ENCODE measurements at places on chromosomes 5 and 9.
A peak's percentile ranks its signal among the peaks of the same experiment; 100 is the strongest.

DNA sequence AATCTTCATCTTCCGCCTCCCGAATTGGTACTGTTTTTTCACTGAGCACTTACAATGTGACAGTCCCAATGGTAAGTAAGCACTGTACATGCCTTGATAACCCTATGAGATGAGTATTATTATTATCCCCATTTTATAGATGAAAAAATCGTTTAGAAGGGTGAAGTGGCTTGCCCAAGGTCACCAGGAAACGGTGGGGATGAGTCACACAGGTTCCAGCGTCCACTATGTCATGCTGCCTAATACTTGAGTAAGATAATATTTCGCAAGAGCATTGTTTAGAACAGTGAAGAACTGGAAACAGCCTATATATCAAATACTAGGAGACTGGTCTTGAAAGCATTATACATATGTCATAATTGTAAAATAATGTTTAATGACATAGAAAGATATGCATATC lies 12.9 kb downstream of the HAND1 start:
- no peak for DNase-seq

DNA sequence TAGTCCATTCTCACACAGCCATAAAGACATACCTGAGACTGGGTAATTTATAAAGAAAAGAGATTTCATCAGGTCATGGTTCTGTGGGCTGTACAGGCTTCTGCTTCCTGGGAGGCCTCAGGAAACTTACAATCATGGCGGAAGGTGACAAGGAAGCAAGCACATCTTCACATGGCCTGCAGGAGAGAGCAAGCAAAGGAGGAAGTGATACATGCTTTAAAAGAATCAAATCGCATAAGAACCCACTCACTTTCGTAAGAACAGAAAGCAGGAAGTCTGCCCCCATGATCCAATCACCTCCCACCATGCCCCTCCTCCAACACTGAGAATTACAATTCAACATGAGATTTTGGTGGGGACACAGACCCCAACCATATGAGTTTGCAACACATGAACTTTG lies 5.1 kb upstream of the FBXO38 start:
- DNase-seq, result no peak

DNA sequence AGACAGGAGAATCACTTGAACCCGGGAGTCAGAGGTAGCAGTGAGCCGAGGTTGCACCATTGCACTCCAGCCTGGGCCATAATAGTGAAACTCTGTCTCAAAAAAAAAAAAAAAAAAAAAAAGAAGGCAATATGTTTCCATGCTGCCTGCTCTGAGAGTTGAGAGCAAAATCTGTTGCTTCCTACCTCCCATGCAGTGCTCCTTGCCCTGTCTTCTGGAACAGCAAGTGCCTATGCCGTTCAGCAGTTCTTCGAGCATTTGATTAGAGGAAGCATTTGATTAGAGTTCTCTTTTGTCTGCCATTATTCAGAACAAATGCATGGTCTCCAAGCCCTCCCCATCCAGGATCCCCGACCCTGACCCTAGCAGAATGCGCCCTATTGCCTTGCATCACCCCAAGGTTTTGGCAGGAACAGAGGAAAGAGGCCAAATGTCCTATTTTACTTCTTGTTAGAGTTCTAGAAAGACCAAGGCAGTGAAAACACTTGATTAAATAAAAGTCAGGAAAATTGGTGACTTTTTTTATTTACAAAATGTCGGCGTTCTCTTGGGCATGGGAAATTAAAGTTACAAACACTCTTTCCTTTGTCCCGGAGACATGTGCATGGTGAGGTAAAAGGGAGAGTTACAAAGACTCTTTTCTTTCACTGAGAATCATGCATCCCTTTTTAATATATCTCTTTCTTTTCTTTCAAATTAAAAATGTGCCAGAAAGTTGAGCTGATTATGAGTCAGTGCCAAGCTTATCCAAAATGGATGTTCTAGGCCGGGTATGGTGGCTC lies 27.8 kb upstream of the FSD1L start:
- DNase-seq, result no peak

GRCh38 chr9:75551861-75552260 lies 338.6 kb upstream of the PCSK5 start:
- no peak for DNase-seq

DNA sequence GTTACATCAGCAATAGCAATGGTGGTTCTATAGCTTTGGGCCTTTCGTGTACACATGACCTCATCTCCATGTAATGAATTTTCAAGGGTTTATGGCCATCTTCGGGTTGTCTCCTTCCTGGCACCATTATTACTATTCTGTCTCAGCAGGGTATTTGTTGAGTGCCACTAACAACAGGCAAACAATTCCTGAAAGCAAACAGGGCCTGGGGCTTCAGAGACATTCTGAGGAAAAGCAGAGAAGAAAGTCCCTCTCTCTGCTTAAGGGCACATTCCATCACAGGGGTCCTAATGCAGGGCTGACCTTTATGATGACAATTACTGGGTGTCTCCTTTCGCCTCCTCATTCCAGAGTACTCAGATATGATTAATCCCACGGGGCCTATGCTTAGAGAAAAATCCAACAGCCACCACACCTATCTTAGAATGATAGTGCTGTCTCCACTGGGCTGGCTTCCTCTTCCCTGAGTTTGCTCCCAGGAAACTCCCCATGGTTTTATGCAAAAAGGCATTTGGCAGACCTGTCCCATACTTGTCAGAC lies 540.2 kb upstream of the ZNF462 start:
- DNase-seq, result no peak

GRCh38 chr9:99385814-99386279 lies 163.8 kb downstream of the SEC61B start:
- no peak for DNase-seq

DNA sequence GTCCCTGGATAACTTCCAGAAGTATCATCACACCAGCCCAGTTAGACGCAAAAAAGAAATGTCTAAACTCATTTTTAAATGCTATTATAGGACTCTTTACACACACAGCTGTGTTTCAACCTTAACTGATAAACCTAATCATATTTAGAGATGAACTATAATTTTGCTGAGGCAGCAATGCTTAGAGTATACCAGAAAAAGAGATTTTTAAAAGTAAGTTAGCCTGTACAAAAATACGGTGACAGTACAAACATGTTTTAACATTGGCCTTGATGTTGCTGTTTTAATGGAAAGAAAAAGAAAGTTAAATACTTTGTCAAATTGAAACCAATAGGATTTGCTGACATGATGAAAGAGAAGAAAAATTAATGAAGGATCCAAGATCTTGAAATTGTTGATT lies 1341.2 kb upstream of the CDH6 start:
- DNase-seq, result no peak

GRCh38 chr5:72107901-72108201 lies 576 bp downstream of the MAP1B start:
- DNase-seq, result no peak

DNA sequence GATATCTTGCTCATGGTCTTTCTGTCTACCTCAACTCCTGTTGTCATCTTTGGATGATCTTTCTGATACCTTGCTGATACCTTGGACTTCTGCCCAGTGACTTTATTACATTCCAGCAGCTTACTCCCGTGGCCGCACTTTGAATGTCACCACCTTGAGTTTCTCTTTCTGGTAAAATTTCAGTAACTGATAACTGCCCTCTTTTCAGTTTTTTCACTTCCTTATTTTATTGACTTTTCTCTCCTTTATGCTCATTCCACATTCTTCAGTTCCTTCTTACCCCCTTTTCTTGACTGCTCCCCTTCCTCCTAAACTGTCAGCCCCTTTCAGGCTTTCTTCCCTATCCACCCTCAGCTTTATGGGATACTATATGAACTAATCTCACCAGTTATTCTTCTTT lies 7.0 kb upstream of the FBXO4 start:
- no peak for DNase-seq

DNA sequence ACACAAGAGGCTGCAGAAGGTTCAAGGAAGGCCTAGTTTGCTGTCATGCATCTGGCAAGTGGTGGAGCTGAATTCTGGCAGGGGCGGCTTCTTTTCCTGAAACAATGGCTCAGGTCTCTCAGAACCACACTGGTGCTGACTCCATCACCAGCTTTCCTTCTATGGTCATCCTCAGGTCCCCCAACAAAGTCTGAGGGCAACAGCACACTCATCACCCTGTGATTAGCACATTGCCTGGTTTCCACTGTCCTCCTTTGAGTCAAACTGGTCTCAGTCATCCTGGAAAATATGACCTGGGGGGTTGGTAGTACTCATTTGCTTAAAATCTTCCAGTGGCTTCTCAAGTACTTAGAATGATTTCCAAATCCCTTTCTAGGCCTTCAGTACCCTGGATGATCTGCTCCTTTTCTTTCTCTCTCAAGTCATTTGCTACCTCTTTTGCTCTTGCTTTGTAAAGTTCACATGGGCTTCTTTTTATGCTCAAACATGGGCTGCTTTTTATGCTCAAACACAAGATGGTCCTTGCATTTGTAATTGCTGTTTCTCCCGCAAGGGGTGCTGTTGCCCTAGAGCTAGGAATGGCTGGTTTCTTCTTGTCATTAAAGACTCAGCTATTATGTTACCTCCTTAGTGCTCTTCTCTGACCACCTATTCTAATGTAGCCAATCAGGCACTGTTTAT lies 144.9 kb downstream of the ALDH1A1 start:
- no peak for DNase-seq

- DNase-seq, result no peak
These were observed 40.5 kb upstream of the TRIO start for GRCh38 chr5:14102666-14103065.

- no peak for DNase-seq
These were observed 61.1 kb upstream of the TAS2R1 start for GRCh38 chr5:9691261-9691660.

- no peak for DNase-seq
These were observed 530 bp downstream of the TMEFF1 start for GRCh38 chr9:100473276-100474081.

- DNase-seq, result no peak
These were observed 51.5 kb downstream of the CCDC192 start for GRCh38 chr5:127754706-127755105.

GRCh38 chr5:36414869-36415282 lies 113.2 kb upstream of the RANBP3L start:
- peak; percentile 10 for DNase-seq

DNA sequence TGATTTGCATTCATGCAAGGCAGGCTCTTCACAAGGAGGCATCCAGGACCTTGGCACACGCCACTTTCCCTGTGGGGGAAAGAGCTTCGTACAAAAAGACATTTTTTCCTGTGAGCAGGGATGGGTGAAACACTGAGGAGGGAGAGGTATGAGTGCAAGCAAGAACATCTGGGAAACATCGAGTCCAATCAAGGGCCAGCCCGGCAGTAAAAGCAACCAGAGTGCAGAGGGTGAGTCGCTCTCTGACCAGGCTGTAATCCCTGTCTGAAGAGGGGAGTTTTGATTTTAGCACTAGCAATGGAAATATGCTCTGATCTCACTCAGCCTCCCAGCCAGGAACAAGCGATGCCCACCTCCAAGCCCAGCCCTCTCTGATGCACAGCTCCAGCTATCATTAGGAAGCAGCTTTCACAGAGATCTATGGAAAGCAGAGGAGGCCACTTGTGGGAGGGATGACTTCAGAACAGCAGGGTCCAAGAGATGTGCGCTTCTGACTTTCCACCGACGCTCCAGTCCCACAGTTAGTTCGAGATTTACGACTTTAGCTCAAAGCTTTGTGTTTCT lies 211.0 kb upstream of the ADAMTS16 start:
- no peak for DNase-seq

- DNase-seq, result no peak
These were observed 318.1 kb downstream of the PIK3R1 start for GRCh38 chr5:68533571-68534084.

DNA sequence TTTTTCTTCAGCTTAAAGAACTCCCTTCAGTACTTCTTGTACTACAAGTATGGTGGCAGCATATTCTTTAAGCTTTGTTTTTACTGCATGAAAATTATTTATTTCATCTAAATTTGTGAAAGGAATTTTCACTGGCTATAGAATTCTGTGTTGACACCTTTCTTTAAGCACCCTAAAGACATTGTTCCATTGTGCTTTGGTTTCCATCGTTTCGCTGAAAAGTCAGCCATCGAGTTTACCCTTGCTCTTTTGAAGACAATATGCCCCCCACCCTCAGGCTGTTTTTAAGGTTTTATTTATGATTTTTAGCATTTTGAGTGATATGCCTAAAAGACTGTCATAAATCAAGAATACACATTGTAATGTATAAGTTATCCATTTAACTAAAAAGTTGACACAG lies 27.3 kb upstream of the COL5A1 start:
- DNase-seq, result no peak

GRCh38 chr9:73116031-73116430 lies 35.6 kb upstream of the ANXA1 start:
- peak; percentile 7 for DNase-seq

DNA sequence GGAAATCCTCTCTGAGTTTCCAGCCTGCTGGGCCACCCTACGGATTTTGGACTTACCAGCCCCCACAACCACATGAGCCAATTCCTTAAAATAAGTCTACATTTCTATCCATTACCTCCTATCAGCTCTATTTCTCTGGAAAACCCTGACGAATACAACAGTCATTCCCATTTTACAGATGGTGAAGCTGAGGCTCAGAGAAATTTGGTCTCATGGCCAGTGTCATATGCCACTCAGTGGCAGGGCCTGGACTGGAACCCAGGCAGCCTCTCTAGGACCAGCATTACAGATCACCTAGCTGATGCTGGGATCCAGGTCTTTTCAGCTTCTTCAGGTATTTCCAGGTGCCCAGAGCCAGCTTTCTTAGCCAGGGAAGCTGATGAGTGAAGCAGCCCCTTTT lies 45.0 kb upstream of the SH3PXD2B start:
- DNase-seq, result no peak

DNA sequence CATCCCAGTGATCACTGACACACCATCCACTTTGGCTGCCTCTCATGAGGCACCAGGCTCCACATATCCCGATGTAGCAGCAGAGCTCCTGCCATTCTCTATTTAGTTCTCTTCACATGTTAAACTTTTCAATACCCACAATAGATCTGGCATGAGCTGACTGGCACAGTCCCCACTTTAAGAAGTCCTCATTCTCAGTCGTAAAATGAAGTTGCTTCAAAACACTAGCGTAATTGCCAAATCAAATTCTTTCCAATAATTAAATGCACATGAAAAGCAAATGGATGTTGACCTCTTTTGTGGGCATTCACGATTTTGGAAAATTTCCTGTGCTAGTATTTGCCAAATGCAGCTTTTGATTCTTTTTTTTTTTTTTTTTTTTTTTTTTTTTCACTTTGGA lies 32.4 kb downstream of the HAPLN1 start:
- DNase-seq, result no peak

DNA sequence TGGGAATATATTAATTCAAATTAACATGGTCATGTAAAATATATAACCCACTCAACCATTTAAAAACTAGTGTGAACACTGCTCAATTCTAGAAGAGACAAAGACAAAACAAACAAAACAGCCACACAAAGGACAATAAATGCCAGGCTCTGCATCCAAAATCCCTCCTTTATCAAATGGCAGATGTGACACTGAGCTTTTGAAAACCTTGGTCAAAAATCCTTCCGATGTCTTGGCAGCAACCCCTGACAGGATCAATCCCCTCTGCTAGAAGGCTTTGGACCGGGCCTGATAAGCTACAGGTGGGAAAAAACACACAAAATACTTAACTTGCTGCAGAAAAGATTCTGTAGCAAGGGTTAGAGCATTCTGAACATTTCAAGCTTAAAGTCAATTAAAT lies 61.5 kb downstream of the ZFR start:
- DNase-seq, result no peak
